ENCODE measurements at places on chromosomes 16 and 17.

GRCh38 chr16:1028524-1029258 is 43.9 kb upstream of the SSTR5 start:
- DNase-seq, result no peak

DNA sequence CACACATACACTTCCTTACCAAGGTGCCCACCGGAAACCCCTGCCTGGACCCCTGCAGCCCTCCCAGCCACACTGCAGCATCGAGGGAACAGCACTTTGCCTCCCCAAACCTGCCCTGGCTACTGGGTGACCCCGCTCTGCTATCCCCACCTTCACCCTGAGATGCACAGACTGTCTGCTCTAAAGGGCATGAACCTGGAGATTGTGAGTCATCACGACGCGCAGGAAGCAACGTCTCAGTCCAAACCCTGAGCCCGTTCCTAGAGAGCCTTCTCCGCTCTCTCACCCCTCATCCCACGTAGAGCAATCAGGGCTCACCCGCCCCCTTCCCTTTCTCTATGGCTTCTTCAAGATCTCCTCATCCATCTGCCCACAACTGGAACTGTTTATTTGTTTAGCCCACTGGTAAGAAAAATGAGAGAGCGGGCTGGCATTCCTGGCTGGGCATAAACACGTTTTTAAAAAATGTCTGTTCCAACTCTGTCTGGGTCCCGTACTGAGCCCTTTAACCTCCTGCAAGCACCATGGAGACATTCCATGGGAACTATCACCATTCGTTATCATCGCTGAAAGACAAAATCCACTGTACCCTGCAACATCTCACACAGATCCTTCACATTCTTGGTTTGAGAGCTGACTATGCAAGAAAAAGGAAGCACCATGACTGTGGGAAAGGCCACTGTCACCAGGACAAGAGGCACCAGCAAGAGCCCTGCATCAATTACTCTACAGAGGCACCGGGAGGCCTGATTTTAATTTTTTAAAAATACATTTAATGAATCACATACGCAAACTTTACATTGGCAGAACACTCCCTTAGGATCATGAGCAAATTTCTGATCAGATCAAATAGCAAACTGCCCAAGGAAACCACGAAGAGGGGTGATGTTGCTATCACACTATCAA is 28.2 kb downstream of the ZFHX3 start:
- no peak for DNase-seq

- DNase-seq, result no peak
These were observed 23.6 kb downstream of the BAHCC1 start for GRCh38 chr17:81418710-81419318.

DNA sequence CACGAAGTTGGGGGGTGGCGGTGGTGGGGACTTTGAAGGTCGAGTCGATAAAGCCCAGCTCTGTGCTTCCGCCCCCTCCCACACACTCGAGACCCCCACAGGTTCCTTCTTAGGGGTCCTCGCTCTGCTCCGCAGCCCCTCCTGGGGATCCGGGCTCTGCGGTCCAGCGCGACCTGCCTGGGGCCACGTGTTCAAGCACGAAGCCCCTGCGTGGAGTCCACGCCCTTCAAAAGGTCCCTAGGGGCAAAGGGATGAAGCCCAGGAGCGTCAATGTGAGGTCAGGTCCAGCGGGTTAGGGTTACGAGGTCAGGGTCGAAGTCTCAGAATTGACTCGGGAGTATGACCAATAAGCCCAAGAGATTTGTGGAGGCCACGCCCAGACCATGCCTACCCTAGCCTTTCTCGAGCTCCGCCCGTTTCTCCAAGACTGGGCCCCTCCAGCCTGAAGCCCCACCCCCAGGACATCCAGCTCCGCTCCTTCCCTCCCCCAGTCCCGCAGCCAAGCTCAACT is 786 bp upstream of the CACNA1G start:
- no peak for DNase-seq

- DNase-seq, result no peak
These were observed 406.2 kb upstream of the PSMD7 start for GRCh38 chr16:73890186-73891128.

- no peak for DNase-seq
These were observed 423.1 kb upstream of the DYNLRB2 start for GRCh38 chr16:80117556-80118130.

GRCh38 chr17:13337864-13338371 is 263.8 kb downstream of the HS3ST3A1 start:
- peak; percentile 33 for DNase-seq

- DNase-seq, result no peak
These were observed 175.3 kb upstream of the HS3ST3A1 start for GRCh38 chr17:13777003-13777402.

All from NCI-H1436 treated with DMSO at 0.1 percent for 48 hours (cell line).